Left colon (tissue), 2 donors: ENCODE measurements at places on chromosomes 7 and 10. TPM values are rescaled to one million over a fixed set of nuclear protein-coding genes. Genes with fewer than 3 reads are reported as not detected.

- peak; percentile 50 for DNase-seq
Observed at GRCh38 chr10:71921324-71922027, 42.7 kb upstream of the CHST3 start.

GRCh38 chr10:94991243-94991888 is 52.9 kb downstream of the CYP2C9 start:
- DNase-seq, result no peak

GRCh38 chr7:74684921-74685320 is 27.4 kb downstream of the GTF2I start:
- no peak for DNase-seq

Gene AHCYL2
- 482 TPM for total RNA-seq

GRCh38 chr7:76053461-76053860 is 5.6 kb downstream of the MDH2 start:
- no peak for DNase-seq
